ENCODE measurements at places on chromosomes 1 and 21. TPM values are rescaled to one million over a fixed set of nuclear protein-coding genes. Genes with fewer than 3 reads are reported as not detected.

The BEND5 gene
- polyA plus RNA-seq, result 1.6 TPM

DNA sequence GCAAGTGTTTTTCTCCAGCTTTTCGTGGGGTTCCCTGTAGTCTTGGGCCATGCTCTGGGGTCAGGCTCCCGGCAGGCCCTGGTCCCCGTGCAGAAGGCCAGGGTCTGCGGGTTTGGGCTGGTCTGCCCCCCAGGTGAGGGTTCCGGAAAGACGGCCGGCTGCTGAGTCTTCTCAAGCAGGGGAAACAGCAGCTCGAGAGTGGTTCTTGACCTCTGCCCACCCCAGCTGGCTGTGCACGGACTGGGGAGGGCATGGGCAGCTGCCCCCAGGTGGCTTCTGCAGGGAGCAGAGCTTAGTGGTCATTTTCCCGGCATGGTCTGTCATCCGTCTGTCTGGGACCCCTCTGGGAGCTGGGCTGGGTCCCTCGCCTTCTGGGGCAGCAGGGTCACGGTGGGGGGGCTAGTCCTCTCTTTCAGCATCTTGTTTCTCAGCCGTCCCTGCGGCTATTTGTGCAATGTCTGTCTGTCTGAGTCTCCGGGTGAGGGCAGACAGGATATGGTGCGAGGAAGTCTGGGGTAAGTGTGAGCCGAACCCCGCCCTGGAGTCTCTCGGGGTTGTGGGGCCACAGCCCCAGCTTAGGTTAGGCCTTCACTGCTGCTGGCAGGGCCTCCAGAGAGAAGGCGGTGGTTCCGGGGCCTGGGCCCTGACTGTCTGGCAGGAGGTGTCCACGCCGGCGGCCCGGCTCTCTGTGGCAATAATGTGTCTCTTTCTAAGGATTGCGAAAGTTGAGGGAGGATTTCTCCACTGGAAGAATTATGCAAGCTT is 6.1 kb downstream of the SKI start:
- DNase-seq, result peak; percentile 98

GRCh38 chr1:34742667-34743270 is 12.1 kb upstream of the GJB5 start:
- peak; percentile 71 for DNase-seq

DNA sequence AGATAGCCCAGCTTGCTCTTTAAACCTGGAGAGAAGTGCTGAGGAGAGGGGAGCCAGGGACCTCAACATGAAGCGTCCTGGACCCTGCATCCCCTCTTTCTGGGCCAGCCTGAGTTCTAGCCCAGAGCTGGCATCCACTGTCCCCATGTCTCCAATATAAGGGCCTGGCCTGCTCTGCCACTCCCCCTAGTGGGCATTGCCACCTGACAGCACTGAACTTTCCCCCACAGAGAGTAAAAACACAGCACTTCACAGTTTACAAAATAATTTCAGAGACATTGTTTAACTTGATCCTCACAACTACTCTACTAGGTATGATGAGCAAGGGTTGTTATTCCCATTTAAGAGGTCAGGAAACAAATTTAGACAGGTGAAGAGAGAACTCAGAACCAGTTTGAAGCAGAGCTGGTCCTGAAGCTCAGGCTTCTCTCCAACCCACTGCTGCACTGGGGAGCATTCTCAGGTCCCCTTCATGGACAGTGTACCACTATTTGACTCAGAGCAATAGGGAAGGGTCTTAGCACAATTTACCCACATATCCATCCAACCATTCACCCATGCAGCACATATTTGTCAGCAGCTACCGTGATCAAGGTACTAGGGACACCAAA is 151.2 kb downstream of the DMRTA2 start:
- DNase-seq, result no peak

GRCh38 chr1:156436141-156437036 is 64.2 kb downstream of the MEF2D start:
- DNase-seq, result no peak

- no peak for DNase-seq
Observed at GRCh38 chr21:26469789-26470188, 103.3 kb downstream of the CYYR1 start.

The ACKR1 gene
- polyA plus RNA-seq, result 3.2 TPM

GRCh38 chr1:201038186-201038876 is 14.8 kb upstream of the KIF21B start:
- DNase-seq, result no peak

DNA sequence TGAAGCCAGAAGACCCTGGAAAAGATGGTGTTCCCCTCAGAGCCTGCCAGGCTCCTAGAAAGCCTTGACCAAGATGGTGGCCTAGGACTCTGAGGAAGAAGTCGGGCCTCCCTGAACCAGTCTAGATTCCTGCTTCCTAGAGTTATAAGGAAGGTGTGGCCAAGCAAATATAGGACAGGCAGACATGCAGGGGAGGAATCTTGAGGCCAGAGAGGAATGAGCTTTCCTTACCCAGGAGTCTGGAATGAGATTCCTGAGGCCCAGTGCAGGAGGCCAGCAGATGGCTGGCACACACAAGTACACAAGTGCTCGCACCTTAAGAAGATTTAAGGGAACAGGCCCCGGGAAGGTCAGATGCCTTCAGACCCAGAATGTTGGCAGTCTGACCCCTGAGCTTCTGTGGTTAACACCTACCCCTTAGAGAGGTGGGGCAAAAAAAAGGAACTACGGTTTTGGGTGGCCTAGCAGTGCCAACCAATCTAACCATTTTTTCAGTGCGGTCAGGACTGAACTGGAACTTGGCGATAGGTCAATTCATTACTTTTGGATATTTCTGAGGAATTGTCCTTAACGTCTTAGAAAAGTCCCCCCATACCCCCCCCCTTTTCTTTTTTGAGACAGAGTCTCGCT is 73.3 kb downstream of the MDM4 start:
- no peak for DNase-seq

The GBP4 gene
- 1.8 TPM for polyA plus RNA-seq

- no peak for DNase-seq
Observed at GRCh38 chr1:77642196-77642595, 40.3 kb downstream of the ZZZ3 start.

DNA sequence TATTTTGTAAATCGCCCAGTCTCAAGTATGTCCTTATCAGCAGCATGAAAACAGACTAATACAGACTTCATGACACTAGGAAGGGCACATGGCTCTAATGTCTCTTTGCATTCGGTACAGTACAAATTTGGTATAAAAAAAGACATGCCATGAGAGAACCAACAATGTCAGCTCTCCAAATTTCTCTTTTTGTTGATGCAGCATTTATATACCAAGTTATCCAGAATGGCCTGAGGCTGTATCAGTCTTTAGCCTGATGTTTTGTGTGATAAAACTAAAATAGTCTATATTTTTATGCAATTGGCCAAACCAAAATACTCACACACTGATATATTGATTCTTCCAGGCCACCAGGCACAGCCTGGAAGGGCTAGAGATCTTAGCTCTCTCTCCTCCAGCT is 124.3 kb upstream of the SAMSN1 start:
- DNase-seq, result no peak

GRCh38 chr1:183600136-183600535 is 9.9 kb upstream of the NCF2 start:
- DNase-seq, result no peak

GRCh38 chr1:64004451-64005025 is 198.9 kb upstream of the UBE2U start:
- no peak for DNase-seq

The RGS21 gene
- not detected for polyA plus RNA-seq

- no peak for DNase-seq
Observed at GRCh38 chr1:214476986-214477870, 74.2 kb downstream of the PTPN14 start.

GRCh38 chr1:170498876-170499275 is 33.1 kb upstream of the GORAB start:
- no peak for DNase-seq

DNA sequence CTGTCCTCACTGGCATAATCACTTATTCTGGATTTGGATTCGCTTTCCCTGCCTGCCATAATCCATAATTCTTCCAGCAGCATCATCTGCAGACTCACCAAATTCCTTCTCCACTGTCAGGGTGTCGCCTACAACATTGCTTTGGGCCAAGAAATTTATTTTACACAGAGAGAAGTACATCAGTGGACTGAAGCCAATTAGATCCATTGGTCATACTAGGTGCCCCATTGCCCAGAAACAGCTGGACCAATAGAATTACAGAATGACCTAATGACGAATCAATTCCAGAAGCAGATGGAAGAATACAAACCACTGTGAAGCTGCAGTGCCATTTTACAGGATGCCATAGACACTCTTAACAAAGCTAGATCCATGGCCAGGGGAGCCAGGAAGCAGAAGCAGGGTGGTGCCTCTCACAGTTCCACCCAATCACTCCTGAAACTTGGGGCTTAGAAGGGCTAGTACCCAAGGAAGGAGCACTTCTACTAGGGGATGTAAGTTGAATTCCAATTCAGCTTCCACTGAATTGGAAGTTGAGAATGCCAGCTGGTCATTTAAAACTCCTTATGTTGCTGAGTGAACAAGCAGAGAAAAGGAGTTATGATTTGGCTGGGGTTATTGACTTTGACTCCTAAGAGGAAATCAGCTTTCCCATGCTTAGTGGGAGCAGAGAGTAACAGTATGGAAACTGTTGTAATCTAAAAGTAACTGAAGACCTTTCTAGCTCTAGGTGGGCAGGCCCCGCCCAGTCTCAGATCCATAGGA is 44.0 kb downstream of the EDN2 start:
- DNase-seq, result no peak

DNA sequence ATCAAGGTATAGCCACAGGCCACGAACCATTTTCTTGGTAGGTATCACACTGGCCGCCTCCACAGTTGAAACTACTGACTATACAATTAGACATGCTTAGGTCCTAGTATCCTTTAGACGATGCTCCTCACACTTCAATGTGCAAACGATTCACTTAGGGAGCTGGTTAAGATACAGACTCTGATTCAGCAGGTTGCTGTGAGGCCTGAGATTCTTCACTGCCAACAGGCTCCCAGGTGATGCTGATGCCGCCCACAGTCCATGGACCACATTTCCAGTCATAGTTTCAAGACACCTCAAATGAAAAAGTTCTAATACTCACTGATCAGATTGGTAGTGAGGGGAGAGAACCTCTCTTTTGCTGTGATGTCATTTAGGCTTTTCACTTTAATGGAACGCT is 6.8 kb downstream of the ATP5PO start:
- no peak for DNase-seq

The PLPPR4 gene
- not detected for polyA plus RNA-seq

The PTPN22 gene
- polyA plus RNA-seq, result 4.4 TPM

The B3GALT2 gene
- polyA plus RNA-seq, result under 0.01 TPM

GRCh38 chr1:206941766-206942418 is 4.4 kb downstream of the PIGR start:
- no peak for DNase-seq

- no peak for DNase-seq
Observed at GRCh38 chr1:8951231-8951630, 5.6 kb downstream of the CA6 start.

- DNase-seq, result no peak
Observed at GRCh38 chr1:151416231-151416630, 16.9 kb downstream of the PSMB4 start.

DNA sequence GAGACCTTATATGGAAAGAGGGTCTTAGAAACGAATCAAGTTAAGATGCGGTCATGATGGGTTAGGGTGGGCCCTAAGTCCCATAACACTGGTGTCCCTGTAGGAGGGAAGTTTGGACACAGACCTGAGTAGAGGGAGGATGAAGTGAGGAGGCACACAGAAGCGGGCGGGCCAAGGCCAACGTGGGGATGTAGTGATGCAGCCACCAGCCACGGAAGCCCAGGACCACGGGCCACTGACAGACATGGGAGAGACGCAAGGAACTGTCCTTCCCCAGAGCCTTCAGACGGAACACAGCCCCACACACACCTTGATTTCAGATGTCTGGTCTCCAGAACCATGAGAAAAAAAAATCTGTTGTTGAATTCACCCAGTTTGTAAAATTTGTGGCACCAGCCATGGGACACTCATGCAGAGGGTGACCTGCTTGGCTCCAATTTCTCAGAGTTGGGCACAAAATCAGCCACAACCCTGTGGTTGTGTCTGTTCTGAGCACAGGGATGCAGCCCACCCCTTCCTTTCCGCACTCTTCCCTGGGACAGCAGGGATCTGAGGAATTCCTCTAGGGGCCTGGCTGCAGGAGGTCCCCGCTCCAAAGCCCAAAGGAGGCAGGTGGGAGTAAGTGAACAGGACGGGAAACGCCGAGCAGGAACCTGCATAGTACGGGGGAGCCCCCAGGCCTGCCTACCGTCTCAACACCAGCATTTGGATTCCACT is 61.1 kb downstream of the RIPK4 start:
- DNase-seq, result no peak

The C1QC gene
- polyA plus RNA-seq, result 171 TPM

DNA sequence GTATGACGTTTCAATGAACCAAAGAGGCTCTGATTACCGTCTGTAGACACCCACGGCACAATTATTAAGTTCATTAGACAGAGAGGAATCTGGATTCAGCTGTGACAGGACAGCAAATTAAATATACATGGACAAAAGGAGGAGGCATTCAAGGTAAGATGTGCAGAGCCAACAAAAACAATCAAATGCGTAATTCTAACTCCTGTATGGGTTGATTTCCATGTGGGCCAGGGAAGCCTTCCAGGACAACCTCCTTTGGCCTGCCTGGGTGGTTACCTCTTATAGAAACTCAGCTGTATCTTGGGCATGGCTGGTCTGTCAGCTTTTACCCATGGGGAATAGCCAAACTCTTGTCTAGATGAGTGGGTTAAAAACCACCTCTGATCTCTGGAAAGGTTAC is 43.8 kb downstream of the CCN1 start:
- DNase-seq, result no peak

DNA sequence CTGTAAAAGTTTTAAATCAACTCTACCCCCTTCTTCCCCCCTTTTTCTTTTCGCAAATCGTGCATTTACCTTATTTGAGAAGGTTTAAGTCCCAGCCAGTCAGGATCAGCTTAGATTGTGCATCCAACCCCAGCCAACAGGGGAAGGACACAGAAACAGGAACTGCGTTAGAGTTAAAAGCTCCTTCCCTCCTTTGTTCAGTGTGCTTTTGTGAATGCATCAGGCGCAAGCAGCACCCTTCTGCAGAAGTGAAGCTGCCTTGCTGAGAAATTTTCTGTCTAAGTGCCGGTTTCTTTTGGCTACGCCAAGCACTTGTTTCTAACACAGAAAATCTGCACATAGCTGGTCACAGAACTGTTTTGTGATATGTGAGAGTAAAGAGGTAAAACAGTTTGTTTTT is 56.2 kb upstream of the PRRC2C start:
- DNase-seq, result no peak

The SETSIP gene
- 0.10 TPM for polyA plus RNA-seq

DNA sequence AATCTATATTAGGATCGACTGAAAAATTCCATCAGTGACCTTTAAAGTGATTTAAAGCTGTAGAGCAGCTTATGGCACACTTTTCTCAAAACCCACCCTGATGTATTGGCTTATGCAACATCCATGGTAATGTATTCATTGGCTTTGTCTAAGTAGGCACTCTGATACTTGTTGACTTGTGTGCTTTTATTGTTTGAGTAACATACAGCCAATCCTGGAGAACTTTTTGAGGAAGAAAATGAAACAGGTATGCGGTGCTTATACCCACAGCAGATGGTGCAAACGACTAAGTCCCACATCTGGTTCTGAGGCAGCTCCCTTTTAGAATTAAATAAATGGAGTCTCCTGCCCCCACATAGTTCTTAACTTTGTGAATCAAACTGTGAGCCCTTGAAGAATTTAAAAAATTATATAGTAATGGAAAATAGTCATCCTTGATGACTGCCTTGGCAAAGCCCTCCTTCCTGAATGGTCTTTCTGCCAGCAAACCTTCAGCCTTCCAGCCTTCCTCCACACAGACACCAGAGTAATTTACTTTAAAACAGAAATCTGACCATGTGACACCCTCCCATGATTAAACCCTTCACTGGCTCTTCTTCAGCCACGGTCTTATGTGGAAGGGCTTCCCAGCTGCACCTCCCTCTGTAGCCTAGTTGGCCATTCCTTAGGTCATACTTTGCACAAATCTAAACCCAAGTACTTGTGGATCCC is 116.0 kb downstream of the BCAR3 start:
- no peak for DNase-seq

The NCAM2 gene
- polyA plus RNA-seq, result not detected

The SYT6 gene
- polyA plus RNA-seq, result not detected

The WDR64 gene
- not detected for polyA plus RNA-seq
